ENCODE measurements at places on chromosomes 13 and 19.
A peak's percentile ranks its signal among the peaks of the same experiment; 100 is the strongest.

GRCh38 chr13:73189362-73189761 lies 130.6 kb downstream of the KLF5 start:
- DNase-seq, result no peak

- no peak for DNase-seq
These were observed 9.8 kb upstream of the CPB2 start for GRCh38 chr13:46114613-46115012.

DNA sequence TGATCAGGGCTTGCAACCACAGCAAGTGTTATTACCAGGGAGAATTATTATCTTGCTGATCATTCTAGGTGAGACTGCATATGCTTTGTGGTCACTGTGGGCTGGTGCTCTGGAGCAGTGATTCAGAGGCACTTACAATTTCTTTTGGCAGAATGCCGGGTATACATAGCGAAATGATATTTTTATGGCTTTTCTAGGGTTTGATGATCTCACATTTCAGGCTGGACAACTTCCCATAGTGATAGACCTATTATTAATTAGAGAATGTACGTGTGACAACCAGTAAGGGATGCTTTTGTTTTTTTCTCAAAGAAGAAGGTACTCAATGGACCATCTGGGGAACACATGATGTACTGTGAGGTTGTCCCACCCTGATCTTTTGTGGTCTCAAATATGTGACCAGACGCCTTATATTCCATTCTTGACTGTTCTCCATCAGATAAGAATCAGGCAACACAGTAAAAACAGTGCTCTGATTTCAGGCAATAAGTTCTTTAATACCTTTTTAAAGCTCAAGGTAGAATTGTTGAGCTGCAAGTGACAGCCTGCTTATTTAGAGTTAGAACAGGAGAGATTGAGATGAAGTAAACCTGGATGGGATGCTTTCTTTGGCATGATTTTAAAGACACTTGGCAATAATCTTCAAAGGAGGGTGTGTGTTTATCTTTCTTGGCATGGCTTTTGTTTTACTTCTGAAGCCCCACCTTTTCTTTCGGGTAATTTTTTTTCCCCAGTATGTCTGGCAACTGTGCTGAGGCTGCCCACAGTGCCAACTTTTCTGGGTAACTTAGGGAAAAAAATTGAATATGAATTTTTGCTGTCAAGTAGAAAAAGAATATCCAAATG lies 27.4 kb upstream of the SCEL start:
- DNase-seq, result no peak

- no peak for DNase-seq
These were observed 29.9 kb upstream of the C1QTNF9 start for GRCh38 chr13:24279327-24280110.

DNA sequence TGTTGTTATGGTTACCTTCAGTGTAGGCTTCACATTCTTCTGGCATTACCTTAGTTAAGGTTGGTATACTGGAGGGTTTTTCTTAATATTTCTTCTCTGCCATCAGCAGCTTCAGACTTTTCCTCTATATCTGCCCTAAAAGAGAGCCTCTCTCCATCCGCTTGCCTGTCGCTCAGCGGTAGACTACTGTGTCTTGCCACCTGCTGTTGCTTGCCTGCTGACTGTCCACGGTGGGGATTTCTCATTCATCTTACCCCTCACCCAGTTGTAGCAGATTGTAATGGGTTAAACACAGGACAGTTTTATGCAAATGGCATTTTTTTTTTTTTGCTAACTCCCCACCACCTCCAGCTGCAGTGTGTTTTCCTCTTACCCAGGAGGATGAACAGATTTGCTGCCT lies 577.2 kb downstream of the SLITRK5 start:
- no peak for DNase-seq

- peak; percentile 24 for DNase-seq
These were observed 36.4 kb downstream of the CRYL1 start for GRCh38 chr13:20489185-20489820.

- DNase-seq, result no peak
These were observed 5.5 kb downstream of the SLC7A10 start for GRCh38 chr19:33220115-33220514.

- no peak for DNase-seq
These were observed 14.5 kb upstream of the RAB20 start for GRCh38 chr13:110576070-110576394.

DNA sequence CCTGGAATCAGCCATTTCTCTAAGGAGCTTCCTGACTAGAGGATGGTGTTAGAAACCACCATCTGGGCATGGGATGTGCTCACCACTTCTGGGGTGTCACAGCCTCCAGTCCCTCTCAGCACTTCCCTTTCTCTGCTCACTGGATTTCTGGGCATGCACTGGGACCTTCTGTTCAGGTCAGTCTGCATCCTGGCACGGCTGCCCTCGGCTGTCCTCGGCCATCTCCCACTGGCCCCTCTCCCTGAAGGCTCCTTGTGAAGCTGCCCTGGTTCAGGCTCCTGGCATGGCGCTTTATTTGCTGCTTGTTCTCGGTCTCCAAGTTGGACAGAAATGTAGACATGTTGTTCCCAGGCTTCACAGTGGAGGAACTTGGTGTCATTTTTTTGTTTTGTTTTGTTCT lies 60.0 kb downstream of the TEX29 start:
- no peak for DNase-seq

- DNase-seq, result no peak
These were observed 13.2 kb downstream of the FUZ start for GRCh38 chr19:49799798-49800376.

DNA sequence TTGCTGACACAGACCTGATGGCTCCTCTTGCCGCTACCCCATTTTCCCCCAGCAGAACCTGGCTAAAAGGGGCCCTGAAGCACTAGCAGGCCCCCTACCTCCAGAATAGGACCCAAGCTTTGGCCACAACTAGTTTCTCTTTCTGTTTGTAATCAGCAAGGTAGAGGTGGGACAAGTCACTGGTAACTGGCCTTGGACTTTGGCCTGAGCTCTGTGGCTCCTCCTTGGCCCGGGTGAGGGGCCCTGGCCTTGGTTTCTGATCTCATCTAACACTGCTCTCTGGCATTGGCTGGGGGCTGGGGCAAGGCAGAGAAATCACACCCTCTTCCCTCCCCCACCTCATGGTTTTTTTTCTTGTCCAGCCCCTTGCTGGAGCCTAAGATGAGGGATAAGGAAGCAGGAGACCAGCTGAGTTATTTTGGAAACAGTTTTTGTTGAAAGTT lies 2.1 kb downstream of the CALM3 start:
- DNase-seq, result no peak

Data from stimulated activated CD4-positive, alpha-beta T cell treated with anti-CD3 and anti-CD28 coated beads, Interleukin-12 subunit alpha, Interleukin-12 subunit beta, amount 100 ng/mL, for 24 hours (primary cell).